Stimulated activated CD4-positive, alpha-beta T cell treated with anti-CD3 and anti-CD28 coated beads, Interleukin-12 subunit alpha, Interleukin-12 subunit beta, amount 100 ng/mL, for 48 hours (primary cell): ENCODE measurements at places on chromosomes 5 and 9.

GRCh38 chr5:98443881-98444280 lies 329.6 kb upstream of the RGMB start:
- no peak for DNase-seq

GRCh38 chr5:56310711-56311204 lies 77.6 kb upstream of the ANKRD55 start:
- no peak for DNase-seq

DNA sequence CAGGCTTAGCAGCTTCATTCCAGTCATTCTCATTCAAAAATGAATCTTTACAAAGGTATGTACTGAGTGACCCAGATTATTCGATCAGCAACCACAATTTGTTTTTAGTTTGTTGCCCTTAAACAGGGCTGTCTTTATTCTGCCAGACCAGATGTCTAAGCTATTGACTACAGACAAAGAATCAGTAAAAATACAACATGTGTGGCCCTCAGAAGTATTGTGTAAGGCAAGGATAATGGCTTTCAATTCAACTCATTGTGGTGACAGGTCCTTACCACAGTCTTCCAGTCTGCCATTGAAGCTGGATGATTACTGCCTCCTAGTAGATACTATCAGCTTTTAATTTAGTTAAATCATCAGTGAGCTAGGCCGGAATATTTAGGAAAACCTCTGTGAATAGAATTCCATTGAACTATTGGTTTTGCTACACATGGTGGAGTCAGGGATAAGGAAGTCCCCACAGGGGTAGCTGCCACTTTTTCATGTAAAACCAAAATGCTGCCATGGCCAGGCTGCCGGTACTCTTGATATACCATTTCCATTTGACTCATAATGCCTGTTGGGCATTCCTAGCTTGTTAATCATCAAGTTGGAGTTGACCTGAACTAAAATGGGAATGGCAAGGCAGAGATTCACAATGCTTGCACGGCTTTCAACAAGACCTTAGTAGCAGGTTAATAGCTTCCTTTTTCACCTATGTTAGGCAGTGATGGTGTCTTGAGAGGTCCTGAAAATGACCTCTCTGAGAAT lies 175.6 kb downstream of the MEF2C start:
- DNase-seq = no peak

DNA sequence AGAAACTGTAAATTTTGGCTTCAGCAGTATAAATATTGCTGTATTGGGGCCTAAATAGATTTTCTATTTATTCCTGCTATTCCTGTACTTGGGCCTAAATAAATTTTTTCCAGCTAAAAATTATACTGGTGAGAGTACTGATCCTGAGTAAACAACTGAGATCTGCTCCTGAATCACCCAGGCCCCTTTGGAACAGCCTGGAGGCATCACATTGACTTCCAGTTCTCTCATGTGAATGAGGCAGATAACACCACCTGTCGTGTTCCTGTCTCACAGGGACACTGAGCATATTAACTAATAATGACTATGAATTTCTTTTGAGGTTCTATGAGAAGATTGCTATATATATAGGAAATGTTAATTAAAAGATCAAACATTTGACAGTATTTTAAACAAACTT lies 119.5 kb upstream of the PLCXD3 start:
- no peak for DNase-seq

- no peak for DNase-seq
These were observed 465.7 kb downstream of the DIRAS2 start for GRCh38 chr9:90176901-90177300.

GRCh38 chr5:76467216-76467615 lies 64.1 kb downstream of the IQGAP2 start:
- DNase-seq = no peak

- no peak for DNase-seq
These were observed 121.8 kb downstream of the XRCC4 start for GRCh38 chr5:83199126-83199525.

DNA sequence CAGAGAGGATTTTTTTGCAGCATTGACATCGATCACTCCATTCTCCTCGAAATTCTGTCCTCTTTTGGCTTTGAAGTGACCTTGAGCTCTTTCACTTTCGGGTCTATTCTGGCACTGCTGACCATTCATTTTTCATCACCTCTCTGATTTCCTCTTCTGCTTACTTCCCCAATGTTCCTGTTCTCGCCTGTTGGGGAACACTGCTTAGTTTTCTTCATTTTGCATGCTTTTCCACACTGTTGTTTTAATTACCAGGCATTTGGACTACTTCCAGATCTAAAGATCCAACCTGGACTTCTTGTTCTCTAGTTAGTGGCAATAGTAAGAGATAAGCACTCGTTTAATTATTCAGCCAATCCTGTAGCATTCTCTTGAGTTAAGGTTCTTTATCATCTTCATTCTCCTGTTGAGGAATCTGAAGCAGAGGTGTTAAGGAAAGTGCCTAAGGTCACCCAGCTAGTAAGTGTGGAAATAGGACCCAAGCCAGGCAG lies 53.4 kb downstream of the MAN2A1 start:
- DNase-seq = no peak

DNA sequence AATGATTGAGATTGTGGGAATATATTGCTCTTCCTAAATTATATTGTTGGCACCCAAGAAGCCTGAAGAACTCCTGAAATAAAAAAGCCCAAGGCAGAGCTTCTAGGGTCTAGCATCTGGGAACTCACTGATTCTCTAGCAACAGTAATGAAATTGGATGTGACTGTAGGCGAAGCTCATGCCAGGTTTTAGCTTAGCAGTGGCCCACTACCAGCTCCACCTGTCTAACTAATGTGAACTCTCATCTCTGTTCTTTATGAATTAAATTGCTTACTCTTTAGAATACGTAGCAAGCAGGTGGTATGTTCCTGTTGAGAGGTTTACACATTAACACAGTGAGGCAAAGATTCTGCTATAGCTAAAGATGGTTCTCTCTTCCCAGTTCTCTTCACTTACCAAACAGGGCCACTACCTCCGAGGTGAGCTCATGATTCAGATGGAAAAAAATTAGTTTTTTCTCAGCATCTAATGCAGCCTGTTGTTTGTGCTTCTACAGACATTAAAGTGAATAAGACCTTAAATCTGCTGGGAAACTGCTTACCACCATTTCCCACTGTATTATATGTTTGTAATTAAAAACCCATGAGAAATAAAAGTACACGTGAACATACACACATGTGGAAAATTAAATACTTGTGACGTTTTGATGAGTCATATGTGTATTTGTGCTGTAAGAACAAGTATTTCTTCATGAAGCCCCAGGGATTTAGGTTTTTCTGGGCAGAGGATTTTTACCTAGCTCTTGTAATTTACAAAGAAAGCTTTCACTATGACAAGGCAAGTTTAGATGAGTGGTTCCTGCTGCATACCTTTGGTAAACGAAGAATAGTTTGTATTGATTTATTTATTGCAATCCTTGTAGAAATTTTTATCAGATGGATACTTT lies 360.1 kb downstream of the KDM4C start:
- no peak for DNase-seq

DNA sequence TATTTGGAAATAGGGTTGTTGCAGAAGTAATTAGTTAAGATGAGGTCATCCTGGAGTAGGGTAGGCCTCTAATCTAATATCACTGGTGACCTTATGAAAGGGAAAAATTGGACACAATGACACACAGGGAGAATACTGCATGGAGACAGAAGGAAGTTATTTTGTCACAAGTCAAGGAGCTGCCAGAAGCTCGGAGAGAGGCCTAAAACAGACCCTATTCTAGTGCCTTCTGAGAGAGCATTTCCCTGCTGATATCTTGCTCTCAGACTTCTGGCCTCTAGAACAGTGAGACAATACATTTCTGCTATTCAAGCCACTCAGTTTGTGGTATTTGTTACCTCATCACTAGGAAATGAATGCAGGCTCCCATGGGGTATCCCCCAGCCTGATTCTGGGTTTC lies 332.9 kb downstream of the CSNK1G3 start:
- DNase-seq = no peak

- DNase-seq = no peak
These were observed 121.4 kb downstream of the MAPKAP1 start for GRCh38 chr9:125585503-125586171.

GRCh38 chr5:121974261-121974660 lies 12.5 kb downstream of the SRFBP1 start:
- DNase-seq = no peak

GRCh38 chr5:106085136-106085535 lies 1585.6 kb downstream of the EFNA5 start:
- DNase-seq = no peak

DNA sequence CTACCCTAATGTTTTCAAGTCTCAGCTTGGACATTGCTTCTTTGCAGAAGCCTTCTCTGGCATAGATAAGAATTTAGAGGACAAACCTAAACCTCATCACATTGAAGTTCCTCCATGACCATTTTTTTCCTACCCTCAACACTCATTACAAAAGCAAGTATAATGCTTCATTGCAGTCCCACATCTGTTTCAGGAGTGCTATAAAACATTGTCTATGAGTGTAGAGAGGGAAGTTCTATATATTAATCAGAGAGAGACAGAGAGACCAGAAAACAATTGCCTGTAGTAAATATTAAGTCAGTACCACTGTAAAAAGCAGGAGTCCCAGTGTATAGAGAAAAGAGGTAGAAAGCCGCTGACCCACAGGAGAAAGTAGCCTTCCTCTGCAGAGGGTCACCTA lies 149.7 kb downstream of the PRELID2 start:
- no peak for DNase-seq
